ENCODE measurements at places on chromosomes 6 and 20.

DNA sequence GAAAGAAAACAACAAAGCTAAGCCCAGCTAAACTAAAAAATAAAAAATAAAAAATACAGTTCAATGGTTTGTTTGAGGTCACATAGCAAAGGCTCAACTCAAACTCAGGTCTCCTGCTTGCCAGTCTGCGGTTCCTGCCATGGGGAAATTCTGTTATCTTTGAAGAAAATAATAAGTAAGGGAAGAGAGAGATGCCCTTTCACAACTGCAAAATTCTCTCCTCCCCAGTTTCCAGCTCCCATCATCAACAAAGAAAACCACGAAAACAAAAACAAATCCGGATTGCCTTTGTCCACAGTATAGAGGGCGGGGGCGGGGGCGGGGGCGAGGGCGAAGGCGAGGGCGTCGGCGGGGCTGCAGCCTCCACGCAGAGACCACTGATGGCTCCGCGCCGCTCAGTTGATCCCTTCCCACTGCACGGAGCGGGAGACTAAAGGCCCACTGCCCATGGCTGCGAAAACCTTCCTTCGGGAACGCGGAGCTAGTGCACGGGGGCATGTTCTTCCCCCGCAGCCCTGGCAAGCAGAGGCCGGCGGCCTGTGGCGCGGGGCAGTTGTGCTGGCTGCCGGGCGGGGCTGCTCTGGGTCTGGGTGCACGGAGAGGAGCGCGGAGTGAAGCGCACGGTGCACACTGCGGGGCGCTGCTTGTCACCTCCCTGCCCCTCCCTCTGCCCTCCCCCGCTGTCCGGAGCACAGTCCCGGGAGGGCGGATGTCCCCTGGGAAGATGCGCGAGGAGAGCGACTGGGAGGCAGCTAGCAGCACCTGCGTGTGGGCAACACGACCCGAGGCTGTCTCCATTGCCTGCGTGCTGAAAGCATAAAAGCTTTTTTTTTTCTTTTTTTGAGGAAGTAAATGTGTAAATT is 54.1 kb upstream of the TPD52L1 start:
- DNase-seq: no peak

DNA sequence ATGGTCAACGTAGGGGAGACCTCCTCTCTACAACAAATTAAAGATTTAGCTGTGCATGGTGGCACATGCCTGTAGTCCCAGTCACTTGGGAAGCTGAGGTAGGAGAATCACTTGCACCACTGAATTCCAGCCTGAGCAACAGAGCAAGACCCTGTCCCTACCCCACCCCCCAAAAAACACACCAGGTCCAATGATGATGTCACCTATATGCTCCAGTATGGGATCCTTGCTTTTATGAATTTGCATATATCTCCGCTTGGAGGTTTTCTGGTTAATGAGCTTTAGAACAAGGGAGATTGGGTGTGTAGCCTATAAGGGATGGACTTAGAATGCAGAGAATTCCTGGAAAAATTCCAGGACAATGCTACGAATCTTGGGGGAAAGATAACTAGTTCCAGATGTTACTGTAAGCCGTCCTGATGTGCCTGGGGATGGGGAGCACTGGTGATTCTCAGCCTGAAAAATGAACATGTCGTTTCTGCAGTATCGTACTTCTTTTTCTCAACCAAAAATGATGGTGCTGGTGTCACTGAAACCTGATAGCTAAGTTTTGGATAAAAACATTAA is 61.1 kb downstream of the ZBTB2 start:
- no peak for DNase-seq

DNA sequence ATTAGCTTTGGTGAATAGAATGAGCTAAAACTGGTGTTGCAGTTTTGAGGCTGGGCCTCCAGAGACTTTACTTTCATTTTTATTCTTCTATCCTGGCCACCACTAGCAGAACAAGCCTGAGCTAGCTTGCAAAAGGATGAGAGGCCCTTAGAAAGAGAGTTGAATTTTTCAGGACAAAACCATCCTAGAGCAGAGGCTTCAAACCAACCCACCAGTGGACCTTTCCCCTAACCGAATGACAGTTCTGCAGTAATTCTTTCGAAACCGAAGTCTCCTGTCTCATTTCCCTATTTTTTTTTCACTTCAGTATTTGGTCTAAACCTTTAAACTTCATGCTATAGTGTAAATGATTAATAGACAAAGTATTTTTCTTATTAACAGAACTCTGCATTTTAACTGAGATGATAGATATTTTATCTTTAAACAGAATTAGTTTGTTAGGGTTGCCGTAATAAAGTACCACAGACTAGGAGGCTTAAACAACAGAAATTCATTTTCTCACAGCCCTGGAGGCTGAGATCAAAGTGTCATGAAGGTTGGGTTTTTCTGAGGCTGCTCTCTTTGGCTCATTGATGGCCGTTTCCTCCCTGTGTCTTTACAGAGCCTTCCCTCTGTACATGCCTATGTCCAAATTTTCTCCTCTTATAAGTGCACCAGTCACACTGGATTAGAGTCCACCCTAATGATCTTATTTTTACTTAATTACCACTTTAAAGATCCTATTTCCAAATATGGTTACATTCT is 80.6 kb upstream of the PAK5 start:
- DNase-seq: no peak

GRCh38 chr6:20846602-20847028 is 312.4 kb downstream of the CDKAL1 start:
- no peak for DNase-seq

- DNase-seq: no peak
Observed at GRCh38 chr6:159713984-159714383, 13.3 kb upstream of the WTAP start.

DNA sequence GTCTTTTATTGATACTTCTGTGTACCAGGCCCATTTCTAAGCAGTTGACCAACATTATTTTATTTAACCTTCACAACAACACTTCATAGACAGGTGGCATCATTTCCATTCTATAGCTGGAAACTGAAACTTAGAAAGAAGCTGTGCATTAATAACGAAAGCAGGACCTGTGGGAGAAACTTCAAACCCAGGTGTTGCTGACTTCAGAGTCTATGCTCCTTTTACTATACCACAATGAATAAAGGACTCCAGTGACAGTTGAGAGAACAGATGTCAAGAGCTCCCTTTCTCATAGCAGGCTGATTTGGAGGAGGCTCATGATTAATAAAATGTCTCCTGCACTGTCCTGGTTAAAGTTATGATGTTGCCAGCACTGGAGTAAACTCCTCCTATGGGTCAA is 56.6 kb upstream of the POU3F2 start:
- no peak for DNase-seq

- DNase-seq: no peak
Observed at GRCh38 chr6:117078624-117079023, 186.7 kb upstream of the VGLL2 start.

DNA sequence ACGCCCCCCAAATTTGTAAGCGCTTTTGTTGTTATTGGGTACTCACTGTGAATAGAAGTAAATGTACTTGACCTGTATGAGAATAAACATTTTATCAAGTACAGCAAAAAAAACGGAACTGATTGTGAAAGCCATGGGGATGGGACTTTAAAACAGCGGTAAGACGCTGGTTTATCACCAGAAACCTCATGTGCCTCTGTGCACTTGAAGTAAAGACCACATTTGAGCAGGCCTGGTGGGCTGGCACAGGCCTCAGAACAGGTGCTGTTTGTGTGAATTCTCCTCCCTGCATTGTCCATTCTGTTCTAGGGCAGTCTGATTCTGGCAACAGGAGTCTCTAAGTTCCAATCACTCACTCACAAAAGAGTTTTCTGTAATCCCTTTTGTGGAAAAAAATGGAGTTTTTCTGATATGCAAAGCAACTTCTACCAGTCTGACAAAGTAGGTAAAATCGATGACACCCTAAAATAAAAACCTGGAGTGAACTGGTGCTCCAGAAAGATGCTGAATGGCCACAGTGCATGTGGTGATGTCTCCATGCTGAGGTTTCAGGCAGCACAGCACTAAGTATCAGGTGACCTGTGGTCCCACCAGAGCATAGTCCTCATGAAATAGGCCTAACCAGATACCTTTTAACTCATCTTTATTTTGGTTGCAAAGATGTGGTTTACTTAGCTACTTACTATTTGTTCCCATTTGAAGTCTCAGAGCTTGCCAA is 53.9 kb downstream of the STX7 start:
- DNase-seq: no peak

DNA sequence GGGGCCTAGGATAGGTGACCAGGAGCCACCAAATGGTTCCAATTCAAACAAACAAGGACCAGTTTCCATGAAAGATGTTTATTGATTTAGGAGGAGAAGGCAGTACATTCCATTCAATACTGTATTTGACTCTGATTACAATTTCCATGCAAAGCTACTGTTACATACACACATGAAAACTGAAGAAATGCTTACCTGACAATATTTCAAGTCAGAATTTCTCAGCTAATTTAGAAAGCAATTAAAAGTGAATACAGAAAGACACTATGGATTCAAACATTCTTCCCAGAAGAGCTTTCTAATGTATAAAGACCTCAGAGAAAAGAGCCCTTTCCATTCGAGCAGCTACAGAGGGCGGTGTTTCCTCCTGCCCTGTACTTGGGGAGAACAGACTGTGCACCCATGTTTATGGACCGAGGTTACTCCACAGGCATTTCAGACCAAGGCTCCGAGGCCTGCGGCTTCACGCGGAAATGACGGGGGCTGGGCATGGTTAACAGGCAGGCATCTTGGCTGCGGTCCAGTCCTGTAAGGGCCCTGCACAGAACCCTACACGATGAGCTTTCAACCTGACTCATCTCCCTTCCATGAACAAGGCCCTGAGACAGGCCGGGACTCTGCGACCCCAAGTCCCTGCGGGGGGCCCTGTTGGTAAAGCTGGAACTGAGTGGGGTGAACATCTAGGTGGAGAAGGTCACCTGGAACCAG is 25.7 kb upstream of the TCFL5 start:
- DNase-seq: peak; percentile 70

DNA sequence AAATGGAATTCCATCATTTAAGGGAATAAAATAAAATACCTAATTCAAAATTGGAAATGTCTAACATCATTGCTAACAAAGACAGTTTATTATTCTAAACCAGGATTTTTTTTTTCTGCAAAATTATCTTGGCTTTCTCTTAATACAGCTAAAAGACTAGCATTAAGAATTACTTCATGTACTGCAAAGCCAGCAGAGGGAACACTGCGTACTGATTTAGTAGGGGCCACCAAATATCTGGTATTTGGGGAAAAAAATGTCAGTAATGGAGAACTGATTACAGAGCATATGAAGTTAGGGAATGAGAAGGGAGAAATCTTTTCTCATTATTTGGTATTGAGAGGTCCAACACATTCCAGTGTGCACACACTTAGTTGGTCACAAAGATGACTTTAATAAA is 3.2 kb upstream of the SOX4 start:
- no peak for DNase-seq

- DNase-seq: no peak
Observed at GRCh38 chr6:27684264-27685211, 211.6 kb upstream of the ZNF184 start.

- DNase-seq: no peak
Observed at GRCh38 chr20:60634491-60635172, 617.4 kb upstream of the CDH4 start.

DNA sequence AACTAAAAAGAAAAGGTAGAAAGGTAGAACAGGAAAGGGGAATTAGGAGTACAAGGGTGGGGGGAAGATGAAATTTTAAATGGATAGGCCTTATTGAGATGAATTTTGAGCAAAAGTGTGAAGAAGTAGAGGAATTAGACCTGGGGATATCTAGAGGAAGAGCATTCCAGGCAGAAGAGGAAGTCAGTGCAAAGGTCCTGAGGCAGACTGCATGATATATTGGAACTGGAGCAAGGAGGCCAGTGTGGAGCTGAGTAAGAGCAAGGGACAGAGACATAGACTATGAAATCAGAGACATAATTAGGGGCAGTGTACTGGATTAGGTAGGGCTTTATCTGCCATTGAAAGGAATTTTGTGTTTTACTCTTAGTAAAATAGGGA is 40.4 kb downstream of the MAPK14 start:
- no peak for DNase-seq

DNA sequence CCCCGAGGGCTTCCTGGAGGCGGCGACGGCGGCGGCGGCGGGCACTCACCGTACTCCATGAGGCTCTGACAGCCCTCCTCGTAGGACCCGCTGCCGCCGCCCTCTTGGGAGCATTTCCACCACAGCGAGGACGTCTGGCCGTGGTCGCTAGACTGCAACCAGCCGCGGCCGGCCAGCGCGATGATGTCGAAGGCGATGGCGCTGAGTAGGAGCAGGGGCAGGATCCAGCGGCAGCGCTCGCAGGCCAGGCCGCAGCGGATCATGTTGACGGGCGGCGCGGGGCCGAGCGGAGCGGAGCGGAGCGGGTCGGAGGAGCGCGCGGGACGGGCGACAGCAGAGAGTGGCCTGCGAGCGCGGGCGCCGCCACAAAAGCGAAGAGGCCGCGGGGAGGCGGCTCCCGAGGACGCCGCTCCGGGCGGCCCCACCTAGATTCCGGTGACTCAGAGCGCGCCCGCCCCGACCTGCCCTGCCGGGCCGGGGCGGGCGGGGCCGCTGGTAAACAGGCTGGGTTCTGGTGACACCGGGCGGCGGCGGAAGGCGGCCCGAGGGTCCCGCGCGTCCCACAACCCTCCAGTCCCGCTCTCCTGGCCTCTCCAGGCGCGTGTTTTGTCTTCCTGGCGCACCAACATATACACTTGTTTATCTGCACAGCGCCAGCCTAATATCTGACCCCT is at the start of gene PERP:
TSS of gene PERP (minus strand) at position 342 of the 674 bp plus-strand sequence. CDS start at position 263, 79 bp downstream.
- DNase-seq: peak; percentile 21

- DNase-seq: no peak
Observed at GRCh38 chr20:37692459-37693166, 1.2 kb upstream of the CTNNBL1 start.

DNA sequence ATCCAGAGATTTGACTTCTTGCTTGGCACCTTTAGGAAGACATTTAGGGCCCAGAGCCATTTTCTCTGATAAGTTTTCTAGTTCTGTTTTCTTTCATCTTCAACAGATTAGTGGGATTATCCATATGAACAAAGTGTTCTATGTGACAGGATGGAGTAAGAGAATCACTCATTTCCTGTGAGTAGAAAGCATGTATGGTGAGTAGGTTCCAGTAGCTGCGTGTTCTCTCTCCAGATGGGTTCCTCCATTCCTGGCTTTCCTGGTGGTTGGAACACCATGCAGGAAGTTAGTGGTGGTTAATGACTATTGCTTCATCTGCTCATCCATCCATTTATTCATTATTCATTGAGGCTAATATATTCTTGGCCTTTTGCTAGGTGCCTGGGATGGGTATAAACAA is 54.0 kb downstream of the EFCAB8 start:
- no peak for DNase-seq

DNA sequence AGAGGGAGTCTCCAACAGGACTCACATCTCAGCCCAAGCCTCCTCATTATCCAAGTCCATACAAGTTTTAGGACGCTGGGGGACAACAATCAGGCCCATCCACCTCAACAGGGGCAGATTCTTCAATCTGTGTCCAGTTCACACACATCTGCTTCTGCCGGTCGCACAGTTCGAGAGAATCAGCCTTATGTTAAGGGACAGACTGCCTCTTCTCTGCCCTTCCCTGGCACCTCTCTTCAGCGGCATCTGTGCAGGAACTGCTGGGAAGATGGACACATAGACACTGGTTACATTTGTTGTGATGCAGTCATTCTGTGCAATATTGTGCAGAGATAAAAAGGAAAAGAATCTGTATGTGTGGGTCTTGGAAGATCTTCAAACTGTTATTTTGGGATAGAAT is 21.0 kb downstream of the ULBP1 start:
- no peak for DNase-seq
